Natural killer cell (primary cell): ENCODE measurements at places on chromosomes 7 and 10. TPM values are rescaled to one million over a fixed set of nuclear protein-coding genes. Genes with fewer than 3 reads are reported as not detected.

GRCh38 chr10:47453141-47454007, 30.5 kb downstream of the ANXA8 start:
- no peaks in the 10 kb centered on the region for H3K4me1 ChIP-seq
- H3K4me3 ChIP-seq = no peak overlapping the region
- no peaks in the 10 kb centered on the region for H3K36me3 ChIP-seq
- no peak for DNase-seq
- H3K27me3 ChIP-seq = no peaks in the 10 kb centered on the region

DNA sequence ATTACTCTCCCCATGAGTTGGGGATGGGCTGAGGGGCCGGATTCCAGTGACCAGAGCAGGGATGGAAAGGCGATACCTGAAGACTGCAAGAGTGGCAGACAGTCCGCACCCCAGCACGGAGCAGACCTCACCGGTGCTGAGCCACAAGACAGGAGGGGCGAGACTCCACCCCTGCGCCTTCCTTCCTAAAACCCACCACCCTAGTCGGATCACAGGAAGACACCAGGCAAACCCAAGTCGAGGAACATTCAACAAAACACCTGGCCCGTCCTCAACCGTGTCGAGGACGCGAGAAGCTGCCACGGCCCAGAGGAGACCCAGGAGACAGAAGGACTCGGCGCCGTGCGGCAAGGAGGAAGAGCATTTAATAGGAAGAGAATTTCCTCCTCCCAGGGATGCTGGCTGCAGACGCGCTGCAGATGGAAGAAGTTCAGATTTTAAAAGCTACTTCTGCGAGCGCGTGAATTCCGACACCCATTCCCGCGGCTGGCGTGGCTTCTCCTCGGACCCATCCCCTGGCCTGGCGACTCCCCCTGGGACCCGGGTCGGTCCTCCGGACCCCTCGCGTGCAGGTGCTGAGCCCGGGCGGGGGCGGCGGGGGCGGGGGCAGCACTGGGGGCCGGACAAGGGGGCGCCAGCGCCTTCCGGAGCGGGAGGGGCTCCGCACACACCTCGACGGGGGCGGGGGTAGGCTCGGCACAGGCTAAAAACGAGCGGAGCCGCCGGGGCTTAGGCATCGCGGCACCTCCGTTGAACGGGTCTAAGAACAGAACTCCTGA, 563 bp upstream of the UTF1 start:
- H3K4me1 ChIP-seq = peaks cover 6% of the 10 kb centered on the region
- H3K27ac ChIP-seq = no peak overlapping the region
- H3K36me3 ChIP-seq = no peaks in the 10 kb centered on the region

- peaks cover 28% of the 10 kb centered on the region for H3K4me1 ChIP-seq
- peak overlapping the region; percentile 79 for H3K4me3 ChIP-seq
- DNase-seq = no peak
- peak overlapping the region; percentile 75 for H3K27ac ChIP-seq
These were observed 678 bp upstream of the EIF4H start for GRCh38 chr7:74173491-74173865.

DNA sequence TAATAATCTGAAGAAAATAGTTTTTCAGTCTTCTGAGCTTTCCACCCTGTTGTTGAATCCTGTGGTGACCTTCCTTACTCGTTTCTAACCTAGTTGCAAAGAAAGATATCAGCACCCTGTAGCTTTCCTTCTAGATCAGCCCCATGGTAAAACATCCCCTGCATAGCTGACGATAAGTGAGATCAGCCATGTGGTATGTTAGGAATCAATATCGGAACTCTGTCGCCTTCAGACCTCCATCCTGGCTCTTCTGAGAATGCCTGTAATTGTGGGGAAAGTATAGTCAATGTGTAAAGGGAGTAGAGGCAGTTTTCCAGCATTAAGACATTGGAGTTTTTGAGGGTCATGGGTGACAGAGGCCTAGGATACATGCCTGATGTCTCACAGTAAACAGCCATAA, 151.8 kb downstream of the LRRC4 start:
- no peaks in the 10 kb centered on the region for H3K4me1 ChIP-seq

DNA sequence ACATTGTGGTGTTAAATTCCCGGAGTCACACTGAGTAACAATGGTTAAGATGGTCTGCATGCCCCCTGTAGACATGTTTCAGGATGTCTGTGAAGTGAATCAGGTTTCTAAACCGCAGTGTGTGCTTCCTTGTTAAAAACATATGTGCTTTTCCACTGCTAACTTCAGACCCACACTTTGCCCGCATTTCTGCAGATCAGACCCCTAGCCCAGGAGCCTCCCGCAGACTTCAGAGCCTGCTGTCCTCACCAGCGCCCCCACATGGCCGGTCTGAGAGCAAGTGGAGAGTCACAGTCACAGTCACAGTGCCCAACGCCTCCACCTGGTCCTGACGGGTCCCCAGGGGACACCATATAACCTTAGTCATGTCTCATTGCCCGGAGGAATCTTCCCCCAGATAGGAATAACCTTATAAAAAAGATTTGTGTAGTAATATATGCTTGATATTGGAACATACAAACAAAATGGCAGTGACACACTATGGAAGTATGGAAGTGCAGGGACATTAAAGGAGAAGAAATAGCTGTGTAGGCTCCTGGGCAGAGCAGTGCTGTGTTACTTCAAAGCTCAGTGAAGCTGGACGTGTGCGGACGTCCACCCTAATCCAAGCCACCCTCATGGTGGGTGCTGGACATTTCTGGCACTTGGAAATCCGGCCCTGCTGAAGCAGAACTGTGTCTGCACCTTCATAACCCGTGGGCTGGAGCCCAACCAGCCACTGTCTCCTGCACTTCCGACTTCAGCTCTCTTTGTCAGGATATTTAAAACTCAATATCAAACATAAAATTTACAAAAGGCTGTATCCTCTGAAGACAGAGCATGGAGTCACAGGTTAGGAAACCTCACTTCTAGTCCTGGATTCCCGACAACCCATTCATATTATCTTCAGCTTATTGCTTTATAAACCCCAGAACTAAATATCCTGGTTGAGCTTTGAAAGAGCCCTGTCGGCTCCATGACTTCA, 29.0 kb downstream of the GSTO2 start:
- H3K36me3 ChIP-seq = no peaks in the 10 kb centered on the region
- no peak overlapping the region for H3K4me3 ChIP-seq
- DNase-seq = no peak

- no peak overlapping the region for H3K4me3 ChIP-seq
- H3K27me3 ChIP-seq = no peaks in the 10 kb centered on the region
- H3K27ac ChIP-seq = no peak overlapping the region
- DNase-seq = no peak
These were observed 135.4 kb downstream of the LRRC4 start for GRCh38 chr7:127895814-127896280.

DNA sequence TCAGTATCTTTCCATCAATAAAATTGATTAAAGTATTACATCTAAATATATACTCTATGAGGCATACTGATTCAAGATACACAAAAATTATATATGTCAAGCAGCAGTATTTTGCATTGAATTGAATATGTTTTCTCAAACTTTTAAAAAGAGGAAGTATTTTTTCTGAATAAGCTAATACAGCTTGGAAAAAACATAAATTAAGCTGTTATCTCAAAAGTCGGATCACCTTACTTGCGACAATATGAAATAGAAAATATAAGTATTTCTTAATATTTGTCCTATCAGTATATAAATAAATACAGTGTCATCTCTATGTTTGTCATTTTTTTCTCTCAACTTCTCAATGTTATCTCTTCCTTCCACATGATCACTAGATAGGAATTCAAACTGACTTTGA, 139.3 kb downstream of the MBL2 start:
- H3K4me1 ChIP-seq = no peaks in the 10 kb centered on the region
- H3K4me3 ChIP-seq = no peak overlapping the region
- H3K27ac ChIP-seq = no peak overlapping the region
- no peak for DNase-seq
- H3K36me3 ChIP-seq = no peaks in the 10 kb centered on the region

DNA sequence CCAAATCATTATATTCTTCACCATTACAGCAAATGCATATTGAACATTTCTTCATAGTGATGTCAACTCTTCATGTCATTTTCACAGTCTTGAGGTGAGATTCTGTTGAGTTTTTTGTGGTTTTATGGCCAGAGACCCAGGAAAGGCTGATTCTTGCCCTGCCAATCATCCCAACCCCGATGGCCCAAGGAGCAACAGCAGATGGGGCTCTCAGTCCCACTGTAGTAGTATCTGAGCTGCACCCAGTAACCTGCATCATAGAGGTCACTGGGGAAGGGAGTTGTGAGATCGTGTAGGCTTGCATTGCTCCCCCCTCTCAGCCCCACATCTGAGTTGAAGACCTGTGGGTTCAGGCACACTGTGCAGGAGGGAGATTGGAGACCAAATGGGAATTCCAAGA, 26.7 kb downstream of the ZSCAN25 start:
- peaks cover 3% of the 10 kb centered on the region for H3K36me3 ChIP-seq
- no peak for DNase-seq
- H3K27me3 ChIP-seq = no peaks in the 10 kb centered on the region
- H3K4me3 ChIP-seq = no peak overlapping the region

GRCh38 chr7:139767561-139767982, 10.2 kb downstream of the HIPK2 start:
- peaks cover 3% of the 10 kb centered on the region for H3K36me3 ChIP-seq
- H3K4me3 ChIP-seq = no peak overlapping the region
- H3K27me3 ChIP-seq = no peaks in the 10 kb centered on the region
- peaks cover 29% of the 10 kb centered on the region for H3K4me1 ChIP-seq
- H3K27ac ChIP-seq = peak overlapping the region; percentile 82

DNA sequence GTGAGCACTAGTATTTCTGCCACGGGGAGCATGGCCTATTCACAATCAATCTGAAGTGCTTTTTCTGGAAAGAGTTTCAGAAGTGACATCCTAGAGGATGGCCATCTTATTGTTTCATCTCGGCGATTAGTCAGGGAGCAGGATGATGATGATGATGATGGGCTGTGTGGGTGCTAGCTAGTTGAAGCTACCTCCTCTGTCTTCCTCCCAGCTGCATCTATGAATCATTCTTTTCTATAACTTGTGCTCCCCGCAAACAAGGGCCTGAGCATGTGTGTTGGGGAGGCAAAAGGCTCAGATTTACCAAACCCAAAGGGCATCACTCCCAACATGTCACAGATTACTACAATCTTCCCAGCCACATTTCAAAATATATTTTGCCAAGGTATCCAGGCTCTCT, 118.7 kb upstream of the LAMB4 start:
- no peak overlapping the region for H3K4me3 ChIP-seq
- no peaks in the 10 kb centered on the region for H3K4me1 ChIP-seq
- no peaks in the 10 kb centered on the region for H3K36me3 ChIP-seq
- no peak overlapping the region for H3K27ac ChIP-seq
- no peak for DNase-seq

DNA sequence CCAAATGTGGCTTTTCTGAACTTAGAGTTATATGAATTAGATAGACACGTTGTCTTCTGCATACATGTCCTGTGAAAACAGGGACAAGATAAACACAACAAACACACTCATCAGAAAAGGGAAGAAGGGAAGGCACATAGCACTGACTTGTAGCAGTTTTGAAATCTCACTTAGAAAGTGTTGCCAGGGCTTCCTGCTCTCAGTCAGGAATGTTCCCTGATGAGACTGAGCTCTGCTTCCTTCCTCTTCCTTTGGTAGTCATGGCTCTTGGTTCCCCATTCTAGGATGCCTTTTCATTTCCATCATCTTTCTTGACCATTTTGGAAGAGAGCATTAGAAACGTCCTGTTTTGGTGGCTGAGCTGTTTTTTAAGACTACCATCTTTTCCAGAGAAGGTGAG, 233.8 kb upstream of the LYZL1 start:
- H3K27ac ChIP-seq = no peak overlapping the region
- no peak for DNase-seq
- H3K4me3 ChIP-seq = no peak overlapping the region
- H3K27me3 ChIP-seq = no peaks in the 10 kb centered on the region
- no peaks in the 10 kb centered on the region for H3K4me1 ChIP-seq
- H3K36me3 ChIP-seq = no peaks in the 10 kb centered on the region

DNA sequence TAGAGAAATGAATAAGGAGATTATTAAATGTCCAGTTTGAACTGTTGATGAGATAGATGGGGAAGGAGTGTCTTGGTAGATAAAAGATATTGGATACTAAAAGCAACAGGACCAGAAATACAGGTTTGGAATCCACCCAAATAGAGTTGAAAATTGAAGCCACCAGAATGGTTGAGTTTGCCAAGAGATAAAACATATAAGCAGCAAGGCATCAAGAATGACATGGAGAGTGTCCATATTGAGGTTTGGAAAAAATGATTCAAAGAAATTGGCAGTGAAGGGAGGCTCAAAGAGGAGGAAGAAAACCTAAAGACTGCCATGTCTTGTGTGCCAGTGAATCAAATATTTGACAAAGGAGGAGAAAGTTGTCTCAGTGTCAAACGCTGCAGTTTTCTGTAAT, 24.2 kb downstream of the CFAP69 start:
- no peaks in the 10 kb centered on the region for H3K27me3 ChIP-seq
- no peaks in the 10 kb centered on the region for H3K4me1 ChIP-seq
- DNase-seq = no peak
- no peak overlapping the region for H3K27ac ChIP-seq
- no peak overlapping the region for H3K4me3 ChIP-seq
- no peaks in the 10 kb centered on the region for H3K36me3 ChIP-seq

DNA sequence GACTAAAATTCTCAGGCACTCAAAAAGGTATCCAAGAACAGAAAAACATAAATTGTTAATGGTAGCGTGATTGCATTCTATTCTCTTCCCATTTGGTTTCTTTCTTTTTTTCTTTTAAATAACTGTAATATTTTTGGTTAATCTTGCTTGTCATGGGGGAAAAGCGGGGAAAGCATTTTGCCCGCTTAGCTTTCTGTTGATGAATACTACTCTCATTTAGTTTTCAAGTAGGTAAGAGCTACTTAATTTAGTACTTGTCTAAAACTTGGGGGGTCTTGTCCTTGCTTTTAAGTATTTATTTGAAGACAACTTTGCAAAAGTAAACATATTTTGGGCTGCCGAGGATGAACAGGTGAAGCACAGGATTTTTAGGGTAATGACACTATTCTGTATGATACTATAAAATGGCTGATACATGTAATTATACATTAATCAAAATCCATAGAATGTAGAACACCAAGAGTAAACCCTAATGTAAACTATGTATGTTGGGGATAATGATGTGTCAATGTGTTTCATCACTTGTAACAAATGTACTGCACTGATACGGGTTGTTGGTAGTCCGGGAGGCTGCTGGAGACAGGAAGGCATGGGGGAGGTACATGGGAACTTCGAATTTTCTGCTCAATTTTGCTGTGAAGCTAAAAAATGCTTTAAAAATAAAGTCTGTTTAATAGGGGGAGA, 1.7 kb downstream of the TES start:
- no peaks in the 10 kb centered on the region for H3K36me3 ChIP-seq
- peak overlapping the region; percentile 96 for H3K4me3 ChIP-seq
- no peaks in the 10 kb centered on the region for H3K27me3 ChIP-seq
- peak; percentile 52 for DNase-seq
- H3K4me1 ChIP-seq = peaks cover 20% of the 10 kb centered on the region
- peak overlapping the region; percentile 85 for H3K27ac ChIP-seq

The ZNF479 gene
- total RNA-seq = not detected

The VWA2 gene
- not detected for total RNA-seq

The MRPL32 gene
- total RNA-seq = 22.5 TPM

The LIPF gene
- not detected for total RNA-seq

The ITPRID1 gene
- not detected for total RNA-seq

The GPER1 gene
- not detected for total RNA-seq
